ENCODE measurements at places on chromosomes 1 and 21.

DNA sequence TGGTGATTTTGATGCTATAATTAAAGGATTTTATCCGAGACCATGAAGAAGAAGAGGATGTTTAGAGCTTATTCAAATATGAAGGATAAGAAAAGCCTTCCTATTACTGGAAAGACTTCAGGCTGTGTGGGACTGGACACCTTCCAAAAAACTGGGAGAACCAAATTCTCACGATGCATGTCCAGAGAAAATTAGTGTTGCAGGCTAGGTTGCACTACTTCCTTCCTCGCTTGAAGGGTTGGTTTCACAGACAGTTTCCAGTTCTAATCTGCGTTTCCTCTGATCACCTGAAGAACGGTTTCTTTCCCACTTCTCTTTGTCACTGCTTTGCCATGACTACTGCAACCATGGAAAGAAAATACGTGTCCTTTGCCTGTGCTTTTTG, 2.0 kb downstream of the MTARC2 start:
- no peak for ATAC-seq

GRCh38 chr1:180280617-180281016, 50.6 kb downstream of the LHX4 start:
- no peak for ATAC-seq

- no peak for ATAC-seq
These were observed 37.6 kb upstream of the DPT start for GRCh38 chr1:168766568-168766967.

GRCh38 chr1:241495741-241496140, 23.8 kb downstream of the FH start:
- no peak for ATAC-seq

Data from gastroesophageal sphincter (tissue), 4 donors.